Panc1 (cell line): ENCODE measurements at places on chromosomes 1 and 21.

DNA sequence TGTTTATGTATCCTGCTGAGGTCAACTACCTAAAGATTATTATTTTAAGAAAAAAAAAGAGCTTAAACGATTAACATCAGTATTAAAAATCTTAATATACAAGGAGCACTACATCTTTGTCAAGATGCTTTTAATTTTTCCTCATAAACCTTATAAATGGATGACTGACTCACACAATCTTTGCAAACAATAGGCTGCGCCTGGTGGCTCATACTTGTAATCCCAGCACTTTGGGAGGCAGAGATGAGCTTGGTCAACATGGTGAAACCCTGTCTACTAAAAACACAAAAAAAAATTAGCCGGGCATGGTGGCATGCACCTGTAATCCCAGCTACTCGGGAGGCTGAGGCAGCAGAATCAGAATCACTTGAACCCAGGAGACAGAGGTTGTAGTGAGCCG, 1.7 kb downstream of the KHDC4 start:
- no peak for DNase-seq

- DNase-seq: no peak
These were observed 5.0 kb downstream of the NGF start for GRCh38 chr1:115332813-115333608.

- DNase-seq: no peak
These were observed 21.3 kb downstream of the CHODL start for GRCh38 chr21:18265944-18266343.

GRCh38 chr1:181259026-181259745, 170.7 kb downstream of the IER5 start:
- no peak for DNase-seq

DNA sequence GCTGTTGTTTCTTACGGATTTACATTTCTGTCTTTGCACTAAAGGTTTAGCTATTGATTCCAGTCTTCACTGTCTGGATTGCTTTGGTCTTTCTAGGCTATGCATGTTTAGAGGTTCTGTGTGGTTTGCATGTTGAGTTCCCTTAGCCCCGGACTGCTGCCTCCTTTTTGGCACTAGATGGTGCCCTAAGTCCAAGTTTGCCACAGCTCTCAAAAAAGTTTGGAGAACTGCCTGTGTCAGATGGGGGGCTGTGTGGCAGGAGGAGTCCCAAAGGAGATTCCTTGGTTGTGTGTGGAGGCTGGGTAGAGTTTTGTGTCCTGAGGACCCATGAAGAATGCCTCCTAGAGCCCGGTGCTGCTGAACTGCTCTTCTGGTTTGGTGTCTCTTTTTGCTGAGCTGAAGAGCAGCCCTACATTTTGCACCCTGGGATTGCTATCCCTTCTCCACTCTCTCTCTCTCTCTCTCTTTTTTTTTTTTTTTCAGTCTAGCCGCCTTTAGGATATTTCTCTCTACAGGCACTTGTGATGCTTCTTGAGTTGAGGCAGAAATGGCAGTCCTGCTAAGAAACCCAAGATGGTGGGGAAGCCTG, 74.4 kb downstream of the PTGS2 start:
- peak; percentile 20 for DNase-seq

GRCh38 chr1:8666389-8667167, 150.9 kb downstream of the RERE start:
- no peak for DNase-seq

- DNase-seq: no peak
These were observed 9.2 kb upstream of the PLA2G4A start for GRCh38 chr1:186819563-186819962.

- DNase-seq: no peak
These were observed 23.6 kb upstream of the TRIM67 start for GRCh38 chr1:231138236-231138635.

GRCh38 chr1:228989992-228990827, 254.9 kb downstream of the RHOU start:
- DNase-seq: no peak
